ENCODE measurements at places on chromosomes 2 and 18.
A peak's percentile ranks its signal among the peaks of the same experiment; 100 is the strongest.

GRCh38 chr2:239244625-239245024 is 156.2 kb downstream of the HDAC4 start:
- no peak for DNase-seq

DNA sequence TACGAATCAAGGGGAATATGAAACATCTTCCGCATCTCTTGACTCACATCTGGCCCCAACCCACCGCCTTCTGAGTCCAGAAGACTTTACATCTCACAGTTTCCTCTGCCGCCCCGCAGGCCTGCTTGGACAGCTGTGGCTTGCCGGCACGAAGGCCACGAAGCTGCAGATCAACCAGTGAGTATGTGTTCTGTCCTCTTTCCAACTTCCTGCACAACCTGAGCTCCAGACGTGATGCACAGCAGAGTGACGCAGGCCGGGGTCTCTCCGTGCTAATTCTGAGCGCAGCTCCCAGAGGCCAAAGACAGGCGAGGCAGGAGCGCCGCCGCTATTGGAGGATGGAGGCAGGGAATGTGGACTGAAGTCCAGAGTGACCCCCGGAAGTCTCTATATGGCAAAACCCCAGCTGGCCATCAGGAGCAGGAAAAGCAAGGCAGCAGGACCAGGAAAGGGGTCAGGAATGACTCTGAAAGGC is 93.5 kb downstream of the ZCCHC2 start:
- DNase-seq: no peak

DNA sequence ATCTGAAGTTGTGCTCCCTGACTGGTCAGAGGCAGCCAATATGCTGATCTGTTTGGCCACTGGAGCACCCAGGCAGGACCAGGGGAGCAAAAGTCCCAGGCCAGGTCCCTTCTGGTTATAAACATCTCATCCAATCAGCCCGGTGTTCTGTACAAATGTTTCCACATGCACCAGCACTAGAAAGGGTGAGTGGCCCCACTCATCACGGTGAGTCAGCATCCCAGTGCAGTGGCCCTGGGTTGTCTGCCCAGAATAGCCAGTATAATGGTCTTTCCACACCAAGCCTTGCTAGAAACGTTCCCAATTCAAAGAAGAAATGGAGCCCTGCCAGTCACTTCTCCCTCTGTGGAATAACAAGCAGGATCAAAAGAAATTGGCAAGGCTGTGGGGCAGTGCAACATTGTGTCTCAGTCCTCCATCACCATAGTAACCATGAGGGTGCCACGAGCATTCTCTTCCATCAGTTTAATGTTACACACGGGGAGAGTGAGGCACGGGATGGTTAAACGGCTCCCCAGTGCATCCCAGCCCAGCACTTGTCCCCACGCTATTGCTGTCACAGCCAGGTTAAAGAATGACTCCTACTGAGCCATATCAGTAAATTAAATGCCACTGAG is 174.9 kb downstream of the SEPTIN10 start:
- DNase-seq: no peak

- DNase-seq: peak; percentile 80
These were observed 1.7 kb downstream of the MYOM1 start for GRCh38 chr18:3217948-3218647.

GRCh38 chr18:54323970-54324369 is 33.7 kb downstream of the STARD6 start:
- DNase-seq: no peak

GRCh38 chr2:943461-943797 is 7.2 kb upstream of the SNTG2 start:
- DNase-seq: no peak

GRCh38 chr18:75854808-75855207 is 427.3 kb upstream of the SMIM21 start:
- no peak for DNase-seq

DNA sequence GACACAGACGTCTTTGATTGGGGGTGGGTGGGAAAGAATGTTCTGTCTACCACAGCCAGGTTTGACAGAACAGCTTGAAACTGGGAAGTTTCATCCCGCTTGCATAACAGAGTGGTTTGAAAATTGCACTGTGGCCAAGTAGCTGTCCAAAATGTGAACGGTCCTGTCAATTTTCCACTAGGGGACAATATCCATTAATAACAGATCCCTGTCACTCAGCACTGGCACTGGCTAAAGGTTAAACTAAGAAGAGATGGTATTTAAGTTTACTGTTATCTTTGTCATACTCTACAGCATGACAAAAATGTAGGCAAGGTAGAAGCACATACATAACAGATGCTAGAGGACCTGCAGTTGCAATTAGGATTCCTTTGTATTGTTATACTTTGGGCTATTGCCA is 55.6 kb upstream of the ACMSD start:
- no peak for DNase-seq

- DNase-seq: no peak
These were observed 69.1 kb downstream of the ACKR3 start for GRCh38 chr2:236638707-236639106.

DNA sequence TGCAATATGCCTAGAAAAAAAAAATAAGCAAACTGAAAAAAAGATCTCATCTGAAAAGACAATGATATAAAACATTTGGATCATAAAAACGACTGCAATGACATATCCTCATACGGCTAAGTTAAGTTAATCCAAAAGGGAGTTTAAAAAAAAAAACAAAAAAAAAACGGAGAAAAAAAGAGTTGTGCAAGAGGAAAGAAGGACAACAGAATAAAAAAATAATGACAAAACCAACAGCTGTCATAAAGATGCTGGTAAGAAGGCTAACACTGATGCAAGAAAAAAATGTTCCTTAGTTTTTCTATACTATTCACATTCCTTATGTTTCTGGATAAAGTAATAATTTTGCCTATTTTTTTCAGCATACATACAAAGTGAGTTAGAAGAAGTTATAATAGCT is 192.5 kb downstream of the SRBD1 start:
- DNase-seq: no peak

- DNase-seq: no peak
These were observed 263.4 kb downstream of the NEDD4L start for GRCh38 chr18:58307441-58307840.

DNA sequence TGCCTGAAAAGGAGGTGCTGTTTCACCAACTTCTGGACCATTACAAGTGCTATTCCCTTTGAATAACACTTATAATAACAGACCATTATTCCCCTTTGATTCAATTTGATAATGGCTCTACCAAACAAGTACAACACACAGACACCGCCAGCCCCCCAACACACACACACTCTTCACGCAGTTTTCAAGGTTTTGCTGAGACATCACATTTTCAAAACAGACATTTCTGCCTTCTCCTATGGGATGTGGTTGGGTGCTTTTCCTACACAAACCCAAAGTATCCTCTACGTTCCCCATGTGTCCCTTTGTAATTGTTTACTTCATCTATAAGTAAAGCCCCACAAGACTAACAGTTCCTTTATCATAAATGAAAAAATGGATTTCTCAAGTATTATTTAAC is 229.7 kb downstream of the KCNH7 start:
- DNase-seq: no peak

GRCh38 chr18:63339920-63340484 is 20.4 kb upstream of the BCL2 start:
- DNase-seq: peak; percentile 69

GRCh38 chr2:157809212-157809611 is 66.9 kb downstream of the ACVR1 start:
- no peak for DNase-seq

- DNase-seq: peak; percentile 51
These were observed 70.5 kb downstream of the TGIF1 start for GRCh38 chr18:3520230-3521085.

DNA sequence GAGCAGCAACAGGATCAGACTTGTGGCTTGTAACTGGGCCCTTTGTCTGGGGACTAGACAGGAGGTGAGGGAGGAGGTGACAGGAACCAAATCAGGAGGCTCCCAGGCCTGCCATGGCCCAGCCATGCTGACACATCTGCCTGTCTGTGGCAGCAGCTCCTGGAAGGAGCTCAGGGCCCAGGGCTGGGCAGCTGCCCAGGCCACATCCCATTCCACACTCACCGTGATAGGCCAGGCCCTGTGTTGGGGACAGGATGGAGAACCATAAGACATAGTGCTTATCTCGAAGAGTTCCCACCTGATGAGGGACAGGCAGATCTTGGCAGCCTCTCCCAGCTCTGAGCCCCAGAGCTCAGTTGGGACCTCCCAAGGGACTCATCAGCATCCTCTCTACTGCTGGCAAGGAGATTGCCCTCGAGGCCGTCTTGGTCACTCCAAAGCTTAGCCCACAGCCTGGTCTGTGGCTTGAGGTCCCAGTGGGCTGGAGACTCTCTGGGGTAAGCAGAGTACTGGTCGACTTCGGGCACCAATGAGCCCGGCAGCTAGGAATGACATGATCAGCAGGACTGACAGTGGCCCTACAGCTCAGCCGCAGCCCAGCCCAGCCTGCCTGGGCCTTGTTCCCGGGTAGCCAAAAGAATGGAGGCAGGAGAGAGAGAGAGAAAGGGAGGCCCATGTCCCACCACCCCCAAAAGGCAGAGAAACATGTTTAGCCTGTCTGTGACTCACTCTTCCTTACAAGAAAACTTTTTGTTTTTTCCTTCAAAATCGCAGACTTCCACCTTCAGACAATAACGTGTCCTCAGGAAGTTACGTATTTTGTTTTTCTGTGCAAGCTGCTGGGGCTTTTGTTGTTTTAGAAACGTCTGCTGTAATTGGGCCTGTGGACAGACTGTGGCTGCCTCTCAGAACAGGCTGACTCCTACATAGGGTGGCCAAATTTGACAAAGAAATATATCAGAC is 82.1 kb downstream of the HS1BP3 start:
- no peak for DNase-seq

DNA sequence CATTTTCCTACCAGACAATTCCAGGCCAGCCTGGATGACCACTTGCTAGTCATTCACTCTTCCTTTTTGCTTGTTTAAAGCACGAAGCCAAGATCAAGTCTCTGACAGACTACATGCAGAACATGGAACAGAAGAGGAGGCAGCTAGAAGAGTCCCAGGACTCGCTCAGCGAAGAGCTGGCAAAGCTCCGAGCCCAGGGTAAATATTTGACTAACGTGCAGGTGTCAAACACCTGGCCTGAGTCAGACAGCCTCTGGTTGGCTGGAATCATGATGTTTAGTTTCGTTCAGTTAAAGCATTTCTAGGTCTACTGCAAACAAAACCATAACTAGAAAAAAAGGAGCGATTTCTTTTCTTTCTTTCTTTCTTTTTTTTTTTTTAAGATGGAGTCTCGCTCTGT is 44.2 kb upstream of the LYPD6B start:
- DNase-seq: no peak

- DNase-seq: no peak
These were observed 35.8 kb downstream of the CASP10 start for GRCh38 chr2:201218780-201219179.
